HFF-Myc (cell line): ENCODE measurements at places on chromosomes 12 and 14.

- no peak for DNase-seq
Observed at GRCh38 chr12:54019924-54020590, 8.2 kb upstream of the HOXC6 start.

DNA sequence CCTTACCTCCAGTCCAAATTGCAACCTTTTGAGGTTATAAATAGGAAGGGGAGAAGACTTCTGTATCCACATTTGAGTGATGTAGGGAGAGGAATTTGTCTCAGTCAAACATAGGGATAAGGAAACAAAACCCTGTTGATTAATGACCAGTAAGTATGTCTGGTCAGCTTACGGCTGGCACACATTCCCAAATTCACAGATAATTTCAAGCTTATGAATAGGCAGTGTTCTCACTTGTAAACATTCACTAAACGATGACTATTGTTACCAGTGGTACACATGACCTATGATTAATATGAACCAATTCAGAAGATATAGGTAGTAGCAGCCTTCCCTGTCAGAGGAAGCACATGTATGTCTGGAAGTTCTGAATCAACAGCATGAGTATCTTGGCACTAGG is 33.0 kb upstream of the SLC5A8 start:
- DNase-seq: no peak

DNA sequence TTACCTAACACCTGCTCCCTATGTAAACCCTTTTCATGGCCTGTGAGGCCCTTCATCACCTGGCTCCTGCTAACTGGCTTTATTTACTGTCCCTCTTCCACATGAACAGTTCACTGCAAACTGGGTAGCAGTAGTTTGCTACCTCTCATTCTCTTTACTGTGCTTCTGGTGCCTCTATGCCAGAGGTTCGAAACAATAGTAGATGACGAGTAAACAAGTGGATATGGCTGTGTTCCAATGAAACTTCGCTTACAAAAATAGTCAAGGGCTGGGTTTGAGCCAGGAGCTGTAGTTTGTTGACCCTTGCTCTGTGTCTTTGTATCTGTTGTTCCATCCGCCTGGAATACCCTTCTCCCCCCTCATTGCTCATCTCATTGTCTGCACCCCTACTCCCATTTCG is 233.6 kb upstream of the RMST start:
- no peak for DNase-seq

DNA sequence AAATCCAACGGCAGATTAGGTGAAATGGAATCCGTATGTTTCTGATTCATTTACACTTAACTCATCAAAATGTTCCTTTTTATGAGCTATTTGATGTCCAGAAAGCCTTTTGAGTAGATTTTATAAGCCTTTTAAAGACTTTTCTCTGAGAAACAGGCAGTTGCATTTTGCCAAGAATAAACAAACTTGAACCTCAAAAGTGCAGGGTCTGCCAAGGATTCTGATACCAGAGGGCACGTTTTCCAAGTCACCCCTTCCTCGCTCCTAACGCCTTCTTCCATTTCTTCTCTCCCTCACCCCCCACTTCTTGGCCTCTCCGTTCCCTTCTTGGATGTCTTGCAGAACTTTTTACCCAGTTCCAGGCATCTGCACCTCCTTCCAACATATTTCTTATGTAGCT is 200.6 kb upstream of the TBX3 start:
- no peak for DNase-seq

DNA sequence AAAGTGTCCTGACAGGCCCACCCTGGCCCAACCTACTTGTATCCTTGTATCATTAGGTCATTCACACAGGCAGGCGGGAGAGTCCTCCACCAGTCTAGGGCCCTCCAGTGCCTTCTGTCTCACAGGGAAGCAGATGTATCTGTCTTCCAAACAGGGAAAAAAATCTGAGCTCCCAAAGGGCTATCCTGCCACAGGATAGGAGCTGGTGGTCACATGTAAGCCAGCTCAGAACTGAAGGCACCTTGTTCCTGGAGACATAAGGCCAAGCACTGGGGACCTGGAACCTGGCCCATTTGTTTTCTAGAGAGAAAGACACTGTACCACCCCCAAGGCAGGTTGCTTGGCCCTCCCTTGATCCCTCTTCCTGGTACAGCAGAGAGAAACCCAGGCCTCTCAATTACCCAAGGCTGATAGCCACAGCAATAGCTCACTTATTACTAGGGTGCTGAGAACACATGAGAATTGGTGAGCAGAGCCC is 19.4 kb upstream of the PLEKHH1 start:
- DNase-seq: no peak

GRCh38 chr12:101697930-101698799 is 725 bp downstream of the CHPT1 start:
- no peak for DNase-seq

DNA sequence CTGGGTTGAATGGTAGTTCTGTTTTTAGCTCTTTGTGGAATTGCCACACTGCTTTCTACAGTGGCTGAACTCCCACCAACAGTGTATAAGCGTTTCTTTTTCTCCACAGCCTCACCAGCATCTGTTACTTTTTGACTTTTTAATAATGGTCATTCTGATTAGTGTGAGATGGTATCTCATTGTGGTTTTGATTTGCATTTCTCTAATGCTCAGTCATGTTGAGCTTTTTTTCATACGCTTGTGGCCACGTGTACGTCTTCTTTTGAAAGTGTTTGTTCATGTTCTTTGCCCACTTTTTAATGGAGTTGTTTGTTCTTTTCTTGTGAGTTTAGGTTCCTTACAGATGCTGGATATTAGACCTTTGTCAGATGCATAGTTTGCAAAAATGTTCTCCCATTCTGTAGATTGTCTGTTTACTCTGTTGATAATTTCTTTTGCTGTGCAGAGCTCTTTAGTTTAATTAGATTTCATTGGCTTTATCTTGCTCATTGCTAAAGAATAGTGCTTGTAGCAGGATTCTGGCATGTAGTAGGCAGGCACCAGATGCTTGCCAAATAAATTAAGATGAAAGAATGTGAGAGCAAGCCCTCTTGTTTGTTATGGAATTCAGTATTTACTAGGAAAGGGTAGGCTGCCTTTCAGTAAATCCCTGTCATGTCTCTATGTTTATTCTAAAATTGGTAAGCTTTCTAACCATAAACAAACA is 86.8 kb downstream of the PDE3A start:
- no peak for DNase-seq

DNA sequence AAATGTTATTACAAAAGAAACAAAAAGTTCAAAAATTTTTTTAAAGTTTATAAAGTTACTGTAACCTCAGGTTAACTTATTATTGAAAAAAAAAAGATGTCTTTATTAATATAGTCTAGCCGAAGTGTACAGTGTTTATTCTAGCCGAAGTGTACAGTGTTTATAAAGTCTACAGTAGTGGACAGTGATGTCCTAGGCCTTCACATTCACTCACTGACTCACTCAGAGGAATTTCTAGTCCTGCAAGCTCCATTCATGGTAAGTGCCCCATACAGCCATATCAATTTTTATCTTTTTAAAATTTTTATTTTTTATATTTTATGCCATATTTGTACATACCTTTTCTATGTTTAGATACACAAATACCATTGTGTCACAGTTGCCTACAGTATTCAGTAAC is 10.4 kb downstream of the ATG2B start:
- no peak for DNase-seq

GRCh38 chr14:49396801-49397200 is 189.4 kb downstream of the RPS29 start:
- DNase-seq: no peak

GRCh38 chr14:39694341-39694740 is 262.1 kb upstream of the FBXO33 start:
- no peak for DNase-seq

DNA sequence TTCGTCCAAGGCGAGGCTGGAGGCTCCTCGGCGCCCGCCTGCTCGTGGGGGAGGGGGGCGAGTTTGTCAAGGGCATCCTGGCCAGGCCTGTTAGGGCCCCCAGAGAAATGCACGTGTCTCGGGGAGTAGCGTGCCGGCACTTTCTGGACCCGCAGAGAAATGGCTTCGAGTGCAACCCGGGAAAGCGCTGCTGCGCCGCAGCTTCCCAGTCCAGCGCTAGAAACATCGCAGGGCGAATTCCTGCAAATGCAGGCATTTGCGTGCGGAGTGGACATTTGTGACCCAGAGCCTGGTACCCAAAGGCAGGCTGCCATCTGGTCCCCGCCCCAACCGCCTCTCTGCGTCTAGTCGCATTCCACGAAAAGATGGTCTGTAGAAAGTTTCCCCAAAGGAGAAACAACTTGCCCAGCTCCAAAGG is 756 bp downstream of the LGR5 start:
- no peak for DNase-seq

DNA sequence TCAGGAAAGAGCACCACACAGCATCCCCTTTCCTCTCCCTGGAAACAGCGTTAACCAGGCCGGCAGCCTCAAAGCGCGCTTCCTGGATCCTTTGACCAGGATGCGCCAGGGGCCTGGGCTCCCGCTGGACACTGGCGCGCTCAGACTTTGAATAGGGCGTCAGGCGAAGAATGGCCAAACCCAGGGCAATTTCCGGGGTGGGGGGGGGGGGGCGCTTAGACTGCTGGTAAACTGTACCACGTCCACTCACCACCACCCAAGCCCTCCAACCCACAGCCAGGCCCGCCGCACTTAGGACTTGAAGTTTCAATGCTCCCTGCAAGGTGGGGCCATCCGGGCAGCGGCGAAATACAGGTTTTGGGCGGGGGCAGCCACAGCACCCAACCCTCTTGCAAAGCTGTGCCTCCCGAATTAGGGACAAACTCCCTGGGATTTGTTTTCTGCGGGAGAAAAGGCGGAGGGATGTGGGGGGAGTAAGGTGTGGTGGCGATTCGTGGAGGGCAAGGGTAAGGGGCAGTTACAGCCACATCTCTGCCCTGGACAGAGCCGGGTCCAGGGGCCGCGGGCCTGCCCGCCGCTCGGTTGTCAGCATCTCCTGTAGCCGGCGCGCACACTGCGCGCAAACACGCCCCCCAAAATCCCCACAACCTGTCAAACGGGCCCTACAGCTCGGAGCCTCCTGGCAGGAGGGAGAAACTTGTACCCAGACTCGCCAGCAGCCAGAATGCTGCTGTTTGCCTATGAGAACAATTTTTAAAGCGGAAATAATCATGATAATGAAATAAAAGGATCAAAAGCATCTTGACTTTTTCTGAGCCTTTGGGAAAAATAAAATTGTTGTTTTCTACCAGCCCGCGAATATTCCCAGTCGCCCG is 958 bp downstream of the RTN1 start:
- no peak for DNase-seq

DNA sequence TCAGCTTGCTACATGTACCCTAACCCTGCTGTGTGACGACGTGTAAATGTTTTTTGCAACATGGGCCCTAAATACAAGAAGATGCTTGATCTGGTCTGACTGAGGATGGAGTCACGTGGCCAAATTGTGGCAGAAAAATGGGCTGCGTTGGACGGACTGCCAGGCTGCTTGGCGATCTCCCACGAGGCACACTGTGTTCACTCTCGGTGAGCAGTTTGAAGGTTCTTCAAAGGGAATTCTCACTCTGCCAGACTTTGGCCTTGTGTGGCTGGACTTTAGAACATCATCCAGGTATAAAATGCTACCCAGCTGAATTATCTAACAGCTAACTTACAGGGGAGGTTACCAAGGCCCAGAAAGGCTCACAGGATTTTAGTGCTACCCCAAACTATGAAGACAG is 85.1 kb downstream of the KDM2B start:
- DNase-seq: no peak

- DNase-seq: no peak
Observed at GRCh38 chr12:10191865-10192264, 13.0 kb downstream of the TMEM52B start.

GRCh38 chr12:129083121-129083840 is 230.0 kb downstream of the GLT1D1 start:
- DNase-seq: no peak

DNA sequence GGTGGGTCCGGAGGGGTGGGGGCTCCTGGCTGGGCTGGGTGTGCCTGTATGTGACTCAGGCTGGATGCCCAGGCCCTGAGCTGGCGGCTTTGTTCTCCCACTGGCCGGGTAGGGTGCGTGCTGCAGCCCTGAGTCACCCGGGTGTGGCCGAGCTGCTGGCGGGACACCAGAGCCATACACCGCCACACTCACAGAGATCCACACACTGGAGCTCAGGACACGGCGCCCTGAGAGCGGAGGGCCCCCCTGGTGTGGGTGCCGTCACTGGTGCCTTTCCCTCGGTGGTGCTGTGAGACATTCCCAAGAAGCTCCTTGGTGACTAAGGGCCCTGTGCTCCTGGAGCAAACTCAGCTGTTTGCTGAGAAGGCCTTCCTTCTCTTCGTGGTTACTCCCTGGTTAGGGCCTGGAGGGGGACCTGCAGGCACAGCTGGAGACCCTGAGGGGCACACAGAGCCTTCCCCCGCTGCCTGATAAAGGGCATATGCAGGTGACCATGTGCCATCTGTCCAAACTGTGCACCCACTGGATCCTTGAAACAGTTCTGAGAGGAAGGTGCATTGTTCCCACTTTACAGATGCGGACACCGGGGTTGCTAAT is 44.3 kb downstream of the KRT80 start:
- peak; percentile 88 for DNase-seq

DNA sequence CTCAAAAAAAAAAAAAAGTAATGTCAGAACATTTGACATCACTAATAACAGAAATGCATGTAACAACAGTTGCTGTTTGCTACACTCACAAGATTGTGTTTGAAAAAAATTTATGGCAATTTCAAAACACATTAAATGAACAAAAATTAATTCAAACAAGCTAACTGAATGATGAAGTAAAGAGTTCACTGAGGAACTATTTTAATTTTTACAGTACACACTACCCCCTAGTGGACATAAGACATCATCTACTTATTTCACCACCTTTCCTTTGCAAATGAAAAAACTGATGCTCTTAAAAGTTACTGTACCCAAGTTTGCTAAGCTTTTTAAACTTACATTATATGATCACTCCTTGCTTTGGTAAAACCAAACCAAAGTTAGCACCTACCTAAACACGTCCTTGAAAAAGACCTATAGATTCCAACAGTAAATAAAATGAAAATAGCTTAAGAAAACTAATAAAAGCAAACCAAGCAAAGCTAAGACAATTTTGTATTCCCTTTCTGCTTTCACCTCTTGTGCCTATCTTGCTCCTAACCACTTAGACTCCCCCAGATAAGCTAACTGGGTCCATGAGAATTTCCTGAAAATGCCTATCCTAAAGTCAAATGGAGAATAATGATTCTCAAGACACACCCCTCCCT is 22.2 kb downstream of the UBE2N start:
- peak; percentile 21 for DNase-seq

- peak; percentile 10 for DNase-seq
Observed at GRCh38 chr12:31702047-31702446, 26.8 kb downstream of the AMN1 start.

DNA sequence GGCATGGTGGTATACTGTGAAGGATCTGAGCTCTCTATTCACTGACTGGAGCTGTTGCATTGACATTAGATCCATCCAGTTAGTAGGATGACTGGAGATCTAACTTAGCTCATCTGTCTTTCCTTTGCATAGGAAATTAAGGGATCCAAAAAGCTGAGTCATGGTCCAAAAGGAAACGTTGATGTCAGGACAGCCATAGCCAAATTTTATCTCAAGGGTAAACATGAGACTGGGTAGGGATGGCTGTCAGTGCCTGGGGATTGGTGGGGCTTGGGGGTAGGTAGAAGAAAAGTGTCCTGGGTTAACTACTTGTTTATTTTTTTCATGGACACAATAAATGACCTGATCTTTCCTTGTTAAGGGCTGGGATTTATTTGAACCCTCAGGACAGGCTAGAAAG is 4.6 kb downstream of the FAM177A1 start:
- peak; percentile 20 for DNase-seq
